ENCODE measurements at places on chromosomes 1 and 21.
A peak's percentile ranks its signal among the peaks of the same experiment; 100 is the strongest.

DNA sequence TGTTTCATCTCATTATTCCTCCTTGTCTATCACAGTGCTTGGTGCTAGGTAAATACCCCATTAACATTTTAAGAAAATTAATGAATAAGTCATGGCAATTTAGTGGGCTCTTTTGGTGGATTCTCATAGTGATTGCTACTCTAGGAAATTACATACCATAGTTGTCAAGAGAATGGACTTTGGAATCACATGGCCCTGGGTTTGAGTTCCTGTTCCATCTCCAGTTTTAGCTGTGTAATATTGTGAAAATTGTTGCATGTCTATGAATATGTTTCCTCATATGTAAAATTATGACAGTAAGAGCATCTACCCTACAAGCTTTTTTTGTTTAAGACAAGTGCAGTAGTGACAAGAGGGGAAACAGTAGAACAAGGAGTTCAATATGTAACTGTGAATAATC lies 20.7 kb downstream of the WDTC1 start:
- DNase-seq, result no peak

- DNase-seq, result no peak
Observed at GRCh38 chr1:31977385-31978131, 36.1 kb upstream of the KHDRBS1 start.

DNA sequence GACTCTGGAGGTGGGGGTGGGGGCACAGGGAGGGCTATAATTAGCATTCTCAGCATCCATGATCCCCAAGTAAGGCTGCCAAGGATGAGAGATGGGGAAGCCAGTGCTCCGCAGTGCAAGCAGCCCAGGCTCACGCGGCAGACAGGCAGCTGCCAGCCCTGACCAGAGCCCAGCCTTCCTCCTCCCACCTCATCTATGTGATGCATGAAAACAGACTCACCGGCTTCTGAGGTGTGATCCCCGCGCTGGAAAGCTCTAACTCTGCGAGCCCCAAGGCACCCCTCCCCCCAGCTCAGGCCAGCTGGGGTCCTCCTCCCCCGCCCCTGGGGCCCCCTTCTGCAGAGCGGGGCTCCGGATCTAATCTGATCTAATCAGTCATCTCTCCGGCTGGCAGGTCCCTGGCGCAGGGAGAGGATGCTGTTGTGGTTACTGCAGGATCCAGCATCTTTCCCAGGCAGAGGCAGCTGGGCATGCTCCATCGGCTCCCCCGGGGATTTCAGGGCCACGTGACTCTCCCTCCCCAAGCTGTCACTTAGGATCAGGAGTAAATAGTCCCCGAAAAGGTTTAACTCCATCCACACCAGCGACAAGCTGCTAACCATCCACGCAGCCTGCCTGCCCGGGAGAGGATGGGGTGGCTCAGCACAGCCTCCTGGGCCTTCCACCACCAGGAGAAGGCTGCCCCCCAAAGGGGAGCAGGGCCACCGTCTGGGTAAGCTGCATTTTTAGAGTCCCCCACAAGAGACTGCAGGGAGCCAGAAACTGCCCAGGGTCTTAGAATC lies at the start of gene PLEKHA6:
TSS of gene PLEKHA6 (minus strand) at position 456 of the 782 bp plus-strand sequence. CDS start 86,202 bp downstream, outside the sequence.
- peak; percentile 92 for DNase-seq

DNA sequence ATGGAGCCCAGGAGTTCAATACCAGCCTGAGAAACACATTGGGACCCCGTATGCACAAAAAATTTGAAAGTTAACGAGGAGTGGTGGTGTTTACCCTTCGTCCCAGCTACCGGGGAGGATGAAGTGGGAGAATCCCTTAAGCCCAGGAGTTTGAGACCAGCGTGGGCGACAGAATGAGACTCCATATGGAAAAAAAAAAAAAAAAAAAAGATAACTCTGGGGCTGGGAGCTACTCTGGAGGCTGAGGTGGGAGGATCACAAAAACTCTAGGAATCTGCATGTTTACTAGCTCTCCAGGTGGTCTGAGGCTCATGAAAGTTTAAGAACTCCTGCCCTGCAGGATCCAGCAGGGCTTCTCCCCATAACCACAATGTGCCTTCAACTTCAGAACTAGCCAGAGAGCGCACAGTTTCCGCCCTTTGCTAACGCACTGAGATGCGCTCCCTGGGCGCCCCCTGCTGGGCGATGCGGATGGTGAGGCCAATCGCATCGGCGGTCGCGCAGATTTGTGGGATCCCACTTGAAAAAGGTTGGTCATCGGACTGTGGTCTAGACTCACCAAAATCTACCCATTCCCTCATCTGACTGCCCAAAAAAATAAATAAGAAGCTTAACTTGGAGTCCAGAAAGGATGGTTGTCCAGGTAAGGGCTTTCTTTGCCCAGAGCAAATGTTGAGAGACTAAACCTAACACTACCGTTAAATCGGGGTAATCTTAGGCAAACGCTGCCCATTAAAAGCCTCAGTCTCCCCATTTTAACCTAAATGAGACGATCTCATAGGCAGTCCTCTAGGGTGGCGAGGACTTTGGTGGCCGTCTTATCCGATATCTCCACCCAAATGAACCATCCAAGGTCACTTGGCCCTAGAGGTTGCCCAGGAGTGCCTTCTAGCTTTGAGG lies 8.8 kb downstream of the ZNF683 start:
- no peak for DNase-seq

- DNase-seq, result no peak
Observed at GRCh38 chr1:240967070-240967724, 355.2 kb upstream of the GREM2 start.

- DNase-seq, result peak; percentile 68
Observed at GRCh38 chr1:17550729-17551584, 11.5 kb downstream of the ARHGEF10L start.

DNA sequence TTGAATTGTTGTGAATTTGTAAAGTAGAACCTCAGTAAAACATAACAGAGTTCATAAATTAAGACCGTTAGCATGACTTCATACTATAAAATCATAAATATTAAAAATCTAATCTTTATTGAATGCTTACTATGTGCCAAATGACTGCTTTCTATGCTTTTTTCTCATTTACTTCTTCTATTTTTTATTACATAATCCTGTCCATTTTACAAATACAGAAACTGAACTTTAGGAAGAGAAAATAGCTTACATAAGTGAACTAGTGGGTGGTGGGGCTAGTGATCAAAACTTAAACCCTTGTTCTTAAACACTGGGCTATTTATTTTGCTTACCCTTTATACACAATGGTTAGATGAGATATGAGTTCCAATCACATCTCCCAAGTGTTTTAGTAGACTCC lies 122.3 kb downstream of the ZC3H11B start:
- no peak for DNase-seq

- no peak for DNase-seq
Observed at GRCh38 chr1:183243161-183244050, 57.3 kb downstream of the LAMC2 start.

DNA sequence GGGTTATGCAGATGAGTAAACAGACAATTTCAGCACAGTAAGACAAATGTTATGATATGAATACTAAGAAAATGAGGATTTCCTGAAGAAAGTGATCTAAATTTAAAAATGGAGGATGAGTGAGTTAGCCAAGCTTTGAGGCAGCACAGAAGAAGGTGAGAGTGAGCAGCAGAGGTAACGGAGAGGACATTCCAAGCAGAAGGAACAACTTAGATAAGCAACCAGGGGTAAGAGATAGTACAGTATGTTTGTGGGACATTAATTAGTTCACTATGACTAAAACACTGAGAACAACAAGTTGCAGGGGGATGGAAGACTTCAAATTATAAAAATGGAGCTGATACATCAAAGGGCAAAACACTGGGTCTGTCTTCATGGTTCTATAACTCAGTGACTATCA lies 22.8 kb downstream of the PRPF38A start:
- no peak for DNase-seq

- DNase-seq, result no peak
Observed at GRCh38 chr1:43839056-43839455, 94.5 kb upstream of the ARTN start.
